ENCODE measurements at places on chromosomes 3 and 15. TPM values are rescaled to one million over a fixed set of nuclear protein-coding genes. Genes with fewer than 3 reads are reported as not detected.

Gene LDHAL6B
- not detected for total RNA-seq

GRCh38 chr3:169992156-169992555, 25.5 kb downstream of the SEC62 start:
- no peak for DNase-seq

DNA sequence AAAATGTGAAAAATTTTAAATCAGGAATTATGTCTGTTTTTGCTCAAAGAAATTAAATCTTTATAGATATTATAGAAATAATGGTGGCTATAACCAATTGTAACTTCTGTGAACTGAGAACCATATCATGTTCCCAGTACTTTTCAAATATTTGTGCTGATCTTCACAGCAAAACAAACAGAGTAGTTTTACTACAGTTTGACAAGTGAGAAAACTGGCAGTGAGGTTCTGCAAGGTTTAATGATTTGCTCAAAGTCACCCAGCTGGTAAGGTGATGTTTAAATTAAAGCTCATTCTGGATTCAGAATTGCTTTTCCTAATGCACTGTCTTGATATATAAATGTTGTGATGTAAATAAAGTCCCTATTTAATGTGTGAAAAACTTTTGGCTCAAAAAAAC, 22.0 kb upstream of the SPTSSB start:
- DNase-seq: no peak

GRCh38 chr15:48560321-48561051, 85.0 kb downstream of the FBN1 start:
- DNase-seq: no peak

- DNase-seq: no peak
These were observed 614.8 kb upstream of the ZNF717 start for GRCh38 chr3:76400141-76400540.

DNA sequence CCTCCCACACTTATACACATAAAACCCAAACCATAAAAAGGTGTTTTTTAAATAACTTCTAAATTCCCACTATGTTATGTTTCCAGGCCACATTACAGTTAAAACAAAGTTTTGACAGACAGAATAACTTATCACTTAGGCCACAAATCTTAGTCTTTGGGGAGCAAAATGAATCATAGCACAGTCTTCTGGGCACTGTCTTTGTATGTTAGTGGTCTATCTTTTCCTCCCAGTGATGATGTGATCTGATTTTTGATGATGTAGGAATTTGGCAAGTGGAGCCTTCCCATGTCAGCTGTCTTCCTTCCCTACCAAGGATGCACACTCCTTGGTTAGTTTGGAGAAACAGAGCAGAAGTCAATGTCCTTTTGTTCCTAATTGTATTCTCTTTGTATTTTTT, 67.3 kb downstream of the THSD4 start:
- DNase-seq: no peak

DNA sequence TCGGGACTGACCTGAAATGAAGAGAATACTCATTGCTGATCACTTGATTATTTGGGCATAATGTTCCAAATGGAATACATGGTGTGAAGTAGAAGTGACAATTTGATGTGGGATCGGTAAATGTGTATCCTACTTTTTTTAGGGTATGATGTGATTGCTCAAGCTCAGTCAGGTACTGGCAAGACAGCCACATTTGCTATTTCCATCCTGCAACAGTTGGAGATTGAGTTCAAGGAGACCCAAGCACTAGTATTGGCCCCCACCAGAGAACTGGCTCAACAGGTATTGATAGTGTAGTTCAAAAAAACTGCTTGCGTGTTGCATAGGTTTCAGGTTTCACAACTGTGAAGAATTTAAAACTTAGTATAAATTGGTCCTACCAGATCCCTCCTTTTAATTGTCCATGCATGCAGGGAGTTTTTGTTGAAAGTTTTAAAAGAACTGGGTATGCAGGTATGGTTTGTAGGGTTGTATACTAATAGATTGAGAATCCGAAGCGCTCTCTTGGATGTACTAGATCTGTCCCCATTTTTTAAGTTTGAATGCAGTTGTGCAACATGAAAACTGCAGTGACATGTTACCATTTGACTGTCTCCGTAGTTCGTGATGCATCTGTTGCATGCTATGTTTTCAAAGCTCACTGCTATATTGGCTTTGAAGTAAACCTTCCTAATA, 1.6 kb downstream of the EIF4A2 start:
- DNase-seq: no peak

GRCh38 chr3:21909096-21909495, 158.1 kb upstream of the ZNF385D start:
- no peak for DNase-seq

- DNase-seq: no peak
These were observed 32.5 kb downstream of the DMXL2 start for GRCh38 chr15:51589881-51590568.

Gene PAK2
- 50.6 TPM for total RNA-seq

Gene AMOTL2
- 200 TPM for total RNA-seq

GRCh38 chr3:115160295-115160694, 13.2 kb upstream of the ZBTB20 start:
- no peak for DNase-seq

DNA sequence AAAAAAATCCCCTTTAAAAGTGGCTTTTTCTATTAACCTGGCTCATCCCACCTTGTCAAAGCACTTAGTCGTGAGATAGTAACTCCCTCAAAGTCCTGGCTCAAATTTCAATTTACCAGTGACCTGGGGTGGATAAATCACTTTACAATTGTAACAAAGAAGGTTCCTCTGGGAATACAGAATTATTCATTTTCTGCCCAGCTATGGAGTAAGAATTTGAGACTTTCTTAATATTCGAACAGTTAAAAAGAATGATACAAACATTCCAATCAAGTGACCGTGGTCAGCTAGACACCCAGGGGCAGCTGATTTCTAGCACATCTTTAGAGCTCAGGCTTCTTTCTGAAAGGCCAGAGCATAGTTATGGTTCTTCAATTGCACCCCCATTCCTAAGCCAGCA, 291.0 kb upstream of the TGFBR2 start:
- no peak for DNase-seq

GRCh38 chr15:65903296-65904073, 34.2 kb downstream of the RAB11A start:
- no peak for DNase-seq

- no peak for DNase-seq
These were observed 47.8 kb downstream of the TTC23 start for GRCh38 chr15:99201408-99202175.

Gene SLC2A2
- not detected for total RNA-seq

- DNase-seq: no peak
These were observed 25.4 kb downstream of the SLC51A start for GRCh38 chr3:196241704-196242103.

Gene CCR1
- not detected for total RNA-seq

Gene TRPM1
- 1.2 TPM for total RNA-seq

DNA sequence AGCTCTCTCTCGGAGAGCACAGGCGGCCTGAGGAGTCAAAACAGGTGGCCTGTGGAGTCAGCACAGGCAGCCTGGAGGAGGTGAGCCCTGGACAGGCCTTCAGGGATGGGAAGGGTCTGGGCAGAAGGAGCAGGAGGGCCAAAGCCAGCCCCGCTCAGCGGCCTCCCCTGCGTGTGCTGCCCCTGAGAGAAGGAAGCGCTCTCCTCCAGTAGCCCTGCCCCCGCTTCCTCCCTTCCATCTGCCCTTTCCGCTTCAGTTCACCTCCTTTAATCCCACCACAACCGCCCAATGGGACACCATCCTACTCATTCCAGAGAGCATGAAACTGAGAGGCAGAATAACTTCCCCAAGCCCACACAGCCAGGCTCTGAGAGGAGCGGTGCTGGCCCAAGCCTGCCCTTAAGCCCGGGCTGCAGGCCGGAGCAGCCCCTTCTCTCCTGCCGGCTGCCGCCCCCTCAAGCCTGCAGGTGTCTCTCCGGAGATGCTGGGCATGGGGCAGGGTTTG, 3.2 kb upstream of the NR2E3 start:
- no peak for DNase-seq

Gene KBTBD13
- not detected for total RNA-seq

Gene MBNL1
- total RNA-seq: 58.4 TPM

- no peak for DNase-seq
These were observed 975.5 kb upstream of the CFAP20DC start for GRCh38 chr3:60025096-60026050.

Gene NEK11
- 7.6 TPM for total RNA-seq

Gene ZPLD1
- 0.41 TPM for total RNA-seq

Gene GRM7
- 0.62 TPM for total RNA-seq

- no peak for DNase-seq
These were observed 9.5 kb downstream of the TYRO3 start for GRCh38 chr15:41568350-41569017.

Data from kidney epithelial cell (primary cell).